ENCODE measurements at places on chromosomes 3 and 15.
A peak's percentile ranks its signal among the peaks of the same experiment; 100 is the strongest.

DNA sequence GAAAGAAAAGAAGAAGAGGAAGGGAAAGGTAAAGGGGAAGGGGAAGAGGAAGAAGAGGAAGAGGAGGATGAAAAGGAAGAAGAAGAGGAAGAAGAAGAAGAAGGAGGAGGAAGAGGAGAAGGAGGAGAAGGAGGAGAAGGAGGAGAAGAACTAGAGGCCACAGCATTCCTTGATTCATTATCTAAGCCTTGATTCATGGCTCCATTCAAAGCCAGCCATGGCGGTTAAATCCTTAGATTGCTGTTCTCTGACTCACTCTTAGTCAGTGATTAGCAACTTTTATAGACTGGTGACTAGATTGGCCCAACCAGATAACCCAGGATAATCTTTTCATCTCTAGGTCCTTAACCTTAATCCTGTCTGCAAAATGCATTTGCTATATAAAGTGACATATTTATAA, 47.6 kb downstream of the OSTN start:
- DNase-seq, result no peak

GRCh38 chr3:47912006-47912504, 104.2 kb downstream of the MAP4 start:
- no peak for DNase-seq

DNA sequence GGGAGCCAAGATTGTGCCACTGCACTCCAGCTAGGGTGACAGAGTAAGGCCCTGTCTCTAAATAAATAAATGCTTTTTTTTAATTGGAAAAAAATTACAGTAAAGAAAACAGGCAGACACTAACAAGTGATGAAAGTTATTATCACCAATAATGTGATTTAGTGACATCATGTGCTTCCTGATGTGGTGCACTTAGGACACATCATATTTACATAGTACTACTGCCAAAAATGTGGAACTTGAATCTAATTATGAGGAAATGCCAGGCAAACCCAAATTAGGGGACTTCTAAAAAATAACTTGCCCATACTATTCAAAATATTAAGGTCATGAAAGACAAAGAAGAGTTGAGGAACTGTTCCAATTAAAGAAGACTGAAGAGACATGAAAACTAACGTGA, 30.8 kb downstream of the MAP4 start:
- no peak for DNase-seq

DNA sequence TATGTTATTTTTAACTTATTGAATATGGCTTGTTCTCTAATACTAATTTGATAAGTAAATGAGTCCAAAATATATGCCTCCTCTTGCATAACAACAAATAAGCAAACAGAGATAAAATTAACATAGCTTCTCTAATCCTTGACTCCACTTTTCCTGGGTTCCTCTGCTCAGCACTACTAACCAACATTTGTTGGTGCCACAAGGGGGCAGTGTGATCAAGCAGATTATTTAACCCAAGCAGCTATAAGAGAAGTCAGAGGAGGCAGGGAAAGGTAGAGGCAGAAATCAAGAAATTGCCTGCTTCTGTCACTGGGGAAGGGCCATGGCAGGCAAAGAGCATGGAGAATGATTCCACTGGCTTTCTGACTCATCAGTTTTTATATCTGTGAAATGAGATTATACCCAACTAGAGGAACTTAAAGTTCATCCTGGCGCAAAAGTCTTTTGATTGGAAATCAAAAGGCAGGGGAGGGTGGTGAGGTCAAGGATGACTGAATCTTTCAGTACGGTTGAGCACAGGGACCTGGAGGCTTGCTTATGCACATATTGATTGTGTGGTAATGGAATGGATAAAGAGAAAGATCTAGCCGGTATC, 152.2 kb downstream of the IGSF11 start:
- DNase-seq, result peak; percentile 57

DNA sequence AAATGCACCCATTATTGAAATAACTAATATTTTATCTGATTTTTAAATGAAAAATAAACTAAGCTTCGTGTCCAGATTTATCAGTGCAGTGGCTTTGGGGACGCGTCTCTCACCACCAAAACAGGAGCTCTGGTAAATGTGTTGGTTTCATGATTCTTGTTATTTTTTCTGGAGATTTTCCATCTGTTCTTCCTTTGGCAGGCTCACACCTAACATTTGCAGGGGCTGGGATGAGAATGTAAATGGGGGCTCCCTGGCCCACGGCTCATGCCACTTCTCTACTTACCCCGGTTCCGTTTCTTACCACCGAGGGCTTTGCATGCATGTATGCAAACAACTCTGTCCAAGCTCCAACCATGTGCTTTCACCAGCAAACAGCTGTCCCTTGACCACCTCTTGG, 30.9 kb upstream of the CA12 start:
- no peak for DNase-seq

DNA sequence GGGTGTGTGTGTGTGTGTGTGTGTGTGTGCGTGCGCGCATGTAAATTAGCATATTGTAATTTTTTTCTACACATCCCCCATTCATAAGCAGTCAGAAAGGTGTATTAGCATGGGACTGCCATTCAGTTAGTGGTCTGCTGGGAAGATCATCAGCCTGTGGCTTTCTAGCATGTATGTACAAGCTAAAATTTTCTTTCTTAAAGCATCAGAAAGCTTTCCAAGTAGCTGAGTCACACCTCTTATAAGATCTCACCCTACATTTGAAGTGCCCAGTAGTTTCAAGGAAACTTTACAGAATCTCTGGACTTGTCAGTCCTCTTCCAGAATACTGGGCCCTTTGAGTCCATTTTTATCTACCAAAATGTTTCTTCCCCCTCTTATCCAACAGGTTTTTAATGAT, 411.4 kb upstream of the TPRG1 start:
- DNase-seq, result no peak

DNA sequence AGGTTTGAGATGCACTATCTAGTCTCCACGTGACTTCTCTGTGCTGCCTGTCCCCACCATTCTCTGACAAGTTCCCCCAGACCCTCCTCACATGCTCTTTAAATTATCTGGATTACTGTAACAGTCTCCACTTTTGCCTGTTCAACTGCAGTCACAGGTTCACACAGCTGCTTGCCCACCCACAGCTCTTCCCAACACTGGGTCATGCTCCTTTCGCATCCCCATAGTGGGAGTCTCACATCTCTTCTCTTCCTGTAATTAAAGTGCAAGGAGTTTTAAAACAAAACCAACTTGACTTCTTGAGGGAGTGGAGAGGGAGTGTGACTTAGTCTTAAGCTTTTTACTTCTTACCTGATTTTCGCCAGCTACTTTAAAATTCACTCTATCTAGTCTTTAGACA, 178.8 kb downstream of the PLCL2 start:
- DNase-seq, result no peak

GRCh38 chr3:55959471-55960080, 472.5 kb upstream of the WNT5A start:
- no peak for DNase-seq

DNA sequence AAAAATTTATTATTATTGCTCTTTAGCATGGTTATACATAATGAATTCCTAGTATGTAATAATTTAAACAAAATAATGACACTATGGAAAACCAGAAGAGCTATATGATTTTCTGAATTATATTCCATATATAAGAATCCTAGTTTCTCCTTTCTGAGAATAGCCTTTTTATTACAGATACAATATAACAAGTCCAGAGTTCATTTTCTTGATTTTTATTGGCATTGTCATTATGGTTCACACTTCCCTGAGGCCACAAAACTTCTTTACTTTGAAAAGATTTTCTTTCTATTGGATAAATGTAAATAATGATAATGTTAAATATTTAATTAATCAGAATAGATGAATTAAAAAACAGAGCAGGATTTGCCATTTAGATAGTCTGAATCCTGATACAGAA, 362.3 kb upstream of the BCHE start:
- DNase-seq, result no peak

All from effector CD8-positive, alpha-beta T cell (primary cell).